ENCODE measurements at places on chromosomes 11 and 22. TPM values are rescaled to one million over a fixed set of nuclear protein-coding genes. Genes with fewer than 3 reads are reported as not detected.

The KRTAP5-10 gene
- polyA plus RNA-seq = not detected

DNA sequence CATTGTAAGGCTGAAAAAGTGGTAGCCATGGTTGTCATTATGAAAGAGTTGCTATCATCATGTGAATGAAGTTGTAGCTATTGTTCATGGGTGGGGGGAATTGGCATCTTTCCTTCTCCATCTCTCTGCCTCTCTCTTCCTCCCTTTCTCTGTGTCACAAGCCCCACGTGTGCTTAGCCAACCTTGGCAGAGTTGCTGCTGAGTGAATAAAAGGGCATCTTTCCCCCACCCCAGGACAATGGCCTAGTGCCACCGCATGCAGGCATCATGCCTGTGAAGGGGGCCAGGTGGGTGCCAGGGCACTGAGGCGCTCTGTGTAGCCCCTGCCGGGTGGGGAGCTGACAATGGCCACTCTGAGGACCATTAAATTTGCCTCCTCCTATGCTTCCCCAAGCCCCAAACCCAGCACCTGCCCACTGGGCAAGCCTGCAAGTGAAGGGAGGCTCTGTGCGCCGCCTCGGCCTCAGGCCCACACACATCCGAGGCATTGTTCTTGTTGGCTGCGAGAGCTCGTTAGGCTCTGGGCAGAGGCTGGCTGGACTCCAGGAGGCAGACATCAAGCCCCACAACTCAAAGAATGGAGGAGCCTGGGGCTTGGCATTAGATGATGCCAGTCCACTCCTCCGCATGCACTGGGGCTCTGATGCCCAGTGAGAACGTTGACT is 103.9 kb downstream of the SEZ6L start:
- no peak for DNase-seq

The ARHGAP32 gene
- 10.5 TPM for polyA plus RNA-seq

- DNase-seq = no peak
These were observed 12.5 kb downstream of the DDX25 start for GRCh38 chr11:125916683-125917347.

DNA sequence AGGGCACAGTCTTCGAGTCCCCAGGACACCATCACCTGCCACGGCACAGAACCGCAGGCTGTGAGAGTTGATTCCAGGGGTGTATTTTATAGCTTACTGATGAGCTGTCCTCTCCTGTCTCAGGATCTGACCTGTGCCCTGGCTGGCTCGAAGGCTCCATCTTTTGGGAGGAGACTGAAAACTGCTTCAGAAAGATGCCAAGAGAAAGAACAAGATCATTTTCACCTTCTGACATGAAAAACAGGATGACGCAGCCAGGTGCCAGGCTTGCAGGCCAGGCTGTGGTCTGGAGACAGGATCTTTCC is 2.2 kb downstream of the MRGPRD start:
- DNase-seq = no peak

DNA sequence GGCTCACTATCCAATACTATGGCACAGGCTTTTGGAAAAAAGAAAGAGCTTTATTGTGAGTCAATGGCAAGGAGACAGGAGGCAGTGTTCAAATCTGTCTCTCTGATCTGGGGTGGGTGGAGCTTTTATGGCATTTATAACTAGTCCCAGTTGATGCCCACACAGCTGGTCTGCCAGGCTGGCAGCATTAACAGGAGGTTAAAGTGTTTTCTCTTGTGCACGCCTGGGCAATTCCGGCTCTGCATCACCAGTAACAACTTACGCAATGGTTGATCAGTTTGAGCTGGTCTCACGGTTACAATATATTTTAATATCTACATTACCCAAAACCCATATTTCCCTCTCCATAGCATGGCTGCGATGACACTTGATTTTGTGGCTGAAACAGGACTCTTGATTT is 15.1 kb upstream of the SMIM38 start:
- DNase-seq = no peak

DNA sequence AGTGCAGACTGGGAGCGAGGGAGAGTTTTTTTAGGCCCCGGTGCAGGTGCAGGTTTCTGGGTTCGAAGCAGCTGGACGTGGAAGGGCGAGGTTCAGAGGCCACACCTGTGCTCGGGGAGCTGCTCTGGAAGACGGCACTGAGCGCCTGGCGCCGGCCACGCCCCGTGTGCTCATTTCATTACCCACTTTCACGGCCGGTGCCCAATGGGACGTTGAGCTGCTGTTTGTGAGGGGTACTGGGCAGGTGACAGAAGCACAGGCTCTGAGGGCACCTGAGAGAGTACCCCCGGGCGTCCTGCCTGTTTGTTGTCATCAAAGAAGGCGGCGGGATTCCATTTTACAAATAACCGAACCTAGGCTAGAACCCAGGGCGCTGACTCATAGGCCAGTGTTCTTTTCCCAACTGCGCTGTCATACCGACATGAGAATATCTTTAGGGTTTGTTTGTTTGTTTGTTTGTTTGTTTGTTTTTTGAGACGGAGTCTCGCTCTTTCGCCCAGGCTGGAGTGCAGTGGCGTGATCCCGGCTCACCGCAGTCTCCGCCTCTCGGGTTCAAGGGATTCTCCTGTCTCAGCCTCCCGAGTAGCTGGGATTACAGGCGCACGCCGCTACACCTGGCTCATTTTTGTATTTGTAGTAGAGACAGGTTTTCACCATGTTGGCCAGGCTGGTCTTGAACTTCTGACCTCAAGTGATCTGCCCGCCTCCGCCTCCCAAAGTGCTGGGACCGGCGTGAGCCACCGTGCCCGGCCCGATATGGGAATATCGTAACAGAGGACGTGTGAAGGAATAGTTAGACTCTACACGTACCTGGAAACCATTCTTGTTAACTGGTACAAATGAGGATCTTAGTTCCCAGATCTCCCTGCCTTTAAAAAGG is 16.6 kb upstream of the SPTBN2 start:
- no peak for DNase-seq

DNA sequence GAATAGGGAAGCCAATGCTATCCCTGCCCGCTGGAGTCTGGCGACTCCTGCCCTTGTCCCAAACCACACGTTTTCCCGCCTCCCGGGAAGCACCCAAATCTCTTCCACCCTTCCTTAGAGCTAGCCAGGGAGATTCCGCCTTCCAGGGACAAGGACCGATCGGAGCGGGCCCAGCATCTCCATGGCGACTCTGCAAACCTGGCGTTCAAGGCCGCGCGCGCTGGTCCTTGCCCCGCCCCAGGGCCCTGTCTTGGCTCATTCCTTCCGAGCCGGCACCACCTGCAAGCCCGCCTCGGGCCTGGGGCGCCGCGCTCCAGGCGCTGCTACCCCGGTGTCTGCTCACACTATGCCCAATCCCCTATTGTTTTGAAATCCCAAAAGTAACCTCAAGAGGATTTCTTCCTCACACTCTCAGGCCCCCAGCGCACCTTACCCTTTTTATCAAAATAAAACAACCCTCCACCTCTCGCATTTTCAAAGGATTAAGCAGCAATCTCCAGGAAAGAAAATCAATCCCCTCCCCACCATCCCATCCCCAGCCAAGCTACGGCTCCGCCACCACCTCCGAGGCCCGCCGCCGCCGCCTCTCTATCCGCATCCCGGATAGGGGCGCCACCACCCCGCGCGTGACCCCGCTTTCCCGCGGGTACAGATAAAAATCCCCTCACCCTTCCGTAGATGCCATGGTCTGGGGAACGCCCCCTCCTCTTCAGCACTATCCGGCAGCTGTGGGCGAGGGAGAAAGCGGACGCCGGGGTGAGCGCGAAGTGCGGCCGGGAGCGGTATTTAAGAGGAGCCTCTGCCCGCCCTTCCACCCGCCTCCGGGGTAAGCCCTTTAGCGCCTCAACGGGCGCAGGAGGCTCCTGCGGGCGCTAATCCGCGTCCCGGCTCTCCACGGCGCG is 825 bp downstream of the SLC1A2 start:
- no peak for DNase-seq

The VPS37C gene
- polyA plus RNA-seq = 15.4 TPM

DNA sequence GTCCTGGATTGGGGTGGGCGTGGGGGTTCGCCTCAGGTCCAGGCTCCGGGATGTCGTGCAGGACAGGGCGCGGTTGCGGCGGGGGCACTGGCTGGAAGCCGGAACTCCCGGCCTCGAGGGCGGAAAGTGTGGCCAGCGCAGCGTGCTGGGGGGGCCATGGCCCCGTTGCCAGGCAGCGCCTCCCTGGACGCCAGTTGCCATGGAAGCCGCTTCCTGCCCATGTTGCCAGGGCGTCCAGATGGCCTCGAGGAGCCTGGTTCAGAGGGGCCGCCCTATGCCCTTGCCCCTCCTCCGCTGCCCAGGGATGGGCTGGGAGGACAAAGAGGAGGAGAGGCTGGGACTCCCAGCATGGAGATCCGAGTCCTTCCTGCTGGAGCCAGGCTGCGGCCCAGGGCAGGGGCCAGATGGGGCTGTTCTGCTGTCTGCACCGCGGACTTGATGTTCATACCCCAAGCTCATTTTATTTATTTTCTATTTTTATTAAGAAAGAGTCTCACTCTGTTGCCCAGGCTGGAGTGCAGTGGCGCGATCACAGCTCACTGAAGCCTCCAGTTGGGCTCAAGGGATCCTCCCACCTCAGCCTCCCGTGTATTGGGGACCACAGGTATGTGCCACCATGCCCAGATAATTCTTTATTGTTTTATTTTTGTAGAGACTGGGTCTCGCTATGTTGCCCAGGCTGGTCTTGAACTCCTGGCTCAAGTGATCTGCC is 4.6 kb upstream of the CCDC188 start:
- peak; percentile 30 for DNase-seq

DNA sequence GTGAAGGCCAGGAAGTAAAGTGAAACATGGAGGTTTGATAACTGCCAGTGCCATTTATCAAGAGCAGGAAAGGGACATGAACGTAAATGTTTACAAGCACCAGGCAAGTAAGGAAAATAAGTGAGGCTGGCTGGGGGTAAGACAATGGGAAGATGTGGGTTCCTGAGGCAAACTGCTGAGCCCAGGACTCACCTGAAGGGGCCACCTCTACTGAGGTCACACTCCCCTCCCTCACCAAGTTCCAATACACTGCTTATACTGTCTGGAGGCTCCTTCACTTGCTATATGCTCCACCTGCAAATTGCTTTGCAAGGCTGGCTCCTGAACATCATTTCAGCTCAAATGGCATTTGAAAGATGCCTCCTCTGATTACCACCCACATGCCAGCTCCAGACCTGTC is 10.3 kb upstream of the ZC3H12C start:
- no peak for DNase-seq

DNA sequence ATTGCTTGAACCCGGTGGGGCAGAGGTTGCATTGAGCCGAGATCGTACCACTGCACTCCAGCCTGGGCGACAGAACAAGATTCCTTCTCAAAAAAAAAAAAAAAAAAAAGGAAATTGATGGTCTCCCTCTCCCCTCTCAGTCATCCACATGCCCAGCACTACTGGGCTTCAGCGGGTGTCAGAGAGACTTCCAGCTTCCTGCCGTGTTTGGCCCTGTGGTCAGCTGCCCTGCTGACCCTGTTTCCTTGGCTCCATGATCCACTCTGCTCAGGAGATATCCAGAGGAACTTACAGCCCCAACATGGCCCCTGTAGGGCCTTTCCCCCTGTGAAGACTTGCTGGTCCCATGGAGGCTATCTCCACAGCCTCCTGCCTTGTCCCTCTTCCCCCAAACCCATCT is 6.1 kb upstream of the PNPLA3 start:
- DNase-seq = no peak

The GAL3ST1 gene
- 6.0 TPM for polyA plus RNA-seq

DNA sequence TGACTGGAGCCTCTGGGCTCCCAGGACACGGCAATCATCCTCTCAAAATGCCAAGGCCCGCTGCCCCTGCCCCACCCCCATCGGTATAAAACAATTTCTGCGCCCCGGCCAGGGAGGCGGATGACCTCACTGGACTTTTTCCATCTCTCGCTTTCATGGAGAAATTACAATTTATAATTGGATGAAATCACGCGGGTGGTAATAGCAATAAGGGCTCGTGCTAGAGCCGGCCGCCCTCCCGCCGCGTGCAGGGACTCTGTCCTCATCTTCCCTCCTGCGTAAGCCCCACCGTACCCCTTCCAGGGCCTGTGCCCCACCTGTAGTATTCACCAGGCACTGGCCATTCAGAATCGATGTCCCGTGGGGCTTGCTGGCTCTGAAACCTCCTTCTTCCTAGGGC is 64.5 kb downstream of the MACROD1 start:
- DNase-seq = no peak

GRCh38 chr22:27792452-27793161 is 8.9 kb downstream of the MN1 start:
- DNase-seq = no peak

DNA sequence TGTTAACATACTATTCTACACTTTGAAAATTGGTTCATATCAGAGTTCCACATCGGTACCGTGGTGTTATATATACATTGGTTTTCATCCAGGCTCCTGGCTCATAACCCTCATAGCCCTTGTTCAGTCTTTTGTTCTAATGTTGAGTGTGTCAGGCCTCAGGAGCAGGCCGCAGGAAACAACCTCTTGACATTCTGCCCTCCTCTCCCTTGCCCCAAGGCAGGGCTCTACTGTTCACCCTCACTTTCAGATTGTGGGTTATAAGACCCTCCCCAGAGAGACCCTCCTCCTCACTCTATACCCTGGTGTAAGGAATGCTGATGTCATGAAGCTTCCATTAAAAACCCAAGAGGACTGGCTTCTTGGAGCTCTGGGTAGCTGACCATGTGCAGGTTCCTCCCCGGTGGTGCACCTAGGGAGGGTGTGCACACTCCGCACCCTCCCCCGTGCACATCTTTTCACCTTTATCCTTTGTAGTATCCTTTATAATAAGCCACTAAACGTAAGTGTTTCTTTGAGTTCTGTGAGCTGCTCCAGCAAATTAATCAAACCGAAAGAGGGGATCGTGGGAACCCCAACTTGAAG is 12.1 kb downstream of the SSH3 start:
- DNase-seq = no peak

DNA sequence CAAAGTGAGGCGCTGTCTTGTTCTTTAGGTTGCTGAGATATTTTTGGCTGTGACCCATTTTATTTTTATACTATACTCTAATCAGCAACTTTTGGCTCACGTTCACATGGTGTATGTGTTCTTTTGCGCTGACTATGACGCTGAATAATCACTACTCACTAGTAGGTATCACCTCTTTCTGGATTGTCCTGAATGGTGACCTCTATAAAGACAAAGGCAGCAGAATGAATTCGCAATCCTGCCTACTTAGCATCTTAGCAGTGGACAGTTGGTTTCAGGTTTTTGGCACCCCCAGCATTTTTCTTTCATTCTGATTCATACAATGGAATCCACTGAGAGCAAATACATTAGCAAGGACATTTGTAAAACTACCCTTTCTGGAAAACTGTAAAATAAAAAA is 351.3 kb downstream of the JRKL start:
- DNase-seq = no peak

The FDXACB1 gene
- 2.3 TPM for polyA plus RNA-seq

DNA sequence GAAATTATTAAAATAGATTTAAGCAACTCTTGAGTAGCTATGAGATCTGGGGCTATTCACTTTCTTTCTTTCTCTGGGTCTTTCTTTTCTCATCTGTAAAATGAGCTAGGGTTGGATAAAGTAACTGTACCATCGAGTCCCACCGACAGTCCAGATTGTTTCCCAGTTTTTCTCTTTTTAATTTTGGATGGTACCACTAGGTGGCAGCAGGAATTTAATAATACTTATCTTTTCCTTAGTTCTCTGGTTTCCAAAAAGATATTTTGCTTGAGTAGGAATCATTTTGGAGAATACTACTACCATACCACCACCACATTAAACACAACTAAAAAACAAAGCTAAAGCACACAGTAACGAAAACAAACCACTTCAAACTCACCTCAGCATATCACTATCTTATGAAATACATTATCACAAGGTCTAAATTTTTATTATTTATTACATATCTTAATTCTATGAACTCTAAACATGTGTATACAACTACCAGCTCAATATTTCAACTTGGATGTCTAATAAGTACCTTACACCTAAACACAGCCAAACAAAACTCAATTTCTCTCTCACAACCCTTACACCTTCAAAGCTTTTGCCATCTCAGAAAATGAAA is 584.0 kb downstream of the KCNA4 start:
- DNase-seq = peak; percentile 13

The NLRP6 gene
- polyA plus RNA-seq = not detected

The MUC5B gene
- polyA plus RNA-seq = 0.01 TPM

Measured in muscle of arm (tissue), 14 donors.